ENCODE measurements at places on chromosomes 12 and 14.

- DNase-seq: no peak
These were observed 263 bp downstream of the RCOR1 start for GRCh38 chr14:102592763-102593060.

GRCh38 chr14:100155049-100155621 lies 4.3 kb downstream of the DEGS2 start:
- no peak for DNase-seq

DNA sequence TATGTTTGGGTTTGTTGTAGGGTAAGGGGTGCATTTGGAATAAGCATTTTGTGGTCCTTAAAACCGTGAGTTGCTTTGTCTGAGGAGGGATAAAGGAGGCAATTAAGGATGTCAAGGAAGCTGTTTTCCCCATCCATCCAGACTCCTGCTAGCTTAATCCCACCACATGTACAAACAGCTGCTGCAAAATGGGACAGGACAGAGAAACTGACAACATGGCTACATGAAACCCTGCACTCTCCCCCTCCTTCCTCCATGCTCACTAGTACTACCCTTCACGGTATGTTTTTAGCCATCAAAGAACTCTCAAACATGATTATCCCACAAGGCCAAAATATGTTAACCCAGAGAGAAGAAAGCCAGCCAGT lies 20.6 kb downstream of the ST8SIA1 start:
- DNase-seq: no peak

GRCh38 chr14:101019990-101020710 lies 116.6 kb upstream of the RTL1 start:
- no peak for DNase-seq

Data from left kidney (tissue), 8 donors.